ENCODE measurements at places on chromosomes 13 and 19. TPM values are rescaled to one million over a fixed set of nuclear protein-coding genes. Genes with fewer than 3 reads are reported as not detected.

- no peak for DNase-seq
Measured at GRCh38 chr13:22369840-22370239, 699.0 kb downstream of the FGF9 start.

DNA sequence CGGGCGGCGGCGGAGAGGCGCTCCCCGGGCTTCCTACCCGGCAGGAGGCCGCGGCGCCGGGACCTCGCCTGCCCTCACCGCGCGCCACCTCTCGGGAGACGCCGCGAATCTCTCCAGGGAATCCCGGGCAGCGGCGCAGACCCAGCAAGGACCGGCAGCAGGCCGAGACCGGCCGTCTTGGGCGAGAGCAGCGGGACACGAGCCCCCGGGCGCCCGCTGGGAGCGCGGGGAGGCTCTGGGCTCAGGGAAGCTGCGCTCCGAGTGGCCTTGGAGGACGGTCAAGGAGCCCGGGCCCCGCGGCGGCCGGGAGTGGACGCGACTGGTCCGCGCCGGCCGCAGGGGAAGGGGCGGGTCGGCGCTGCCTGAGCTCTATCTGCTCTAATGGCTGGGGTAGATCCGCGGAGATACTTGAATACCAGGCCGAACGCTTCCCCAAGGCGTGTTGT is 14.7 kb downstream of the CDX2 start:
- DNase-seq, result peak; percentile 53

Gene ZNF223
- 2.8 TPM for total RNA-seq

GRCh38 chr19:48636859-48637448 is at the start of gene DBP:
Gene DBP (minus strand): TSS chr19:48637379. CDS start chr19:48636994, 385 bp downstream.
- DNase-seq, result no peak

DNA sequence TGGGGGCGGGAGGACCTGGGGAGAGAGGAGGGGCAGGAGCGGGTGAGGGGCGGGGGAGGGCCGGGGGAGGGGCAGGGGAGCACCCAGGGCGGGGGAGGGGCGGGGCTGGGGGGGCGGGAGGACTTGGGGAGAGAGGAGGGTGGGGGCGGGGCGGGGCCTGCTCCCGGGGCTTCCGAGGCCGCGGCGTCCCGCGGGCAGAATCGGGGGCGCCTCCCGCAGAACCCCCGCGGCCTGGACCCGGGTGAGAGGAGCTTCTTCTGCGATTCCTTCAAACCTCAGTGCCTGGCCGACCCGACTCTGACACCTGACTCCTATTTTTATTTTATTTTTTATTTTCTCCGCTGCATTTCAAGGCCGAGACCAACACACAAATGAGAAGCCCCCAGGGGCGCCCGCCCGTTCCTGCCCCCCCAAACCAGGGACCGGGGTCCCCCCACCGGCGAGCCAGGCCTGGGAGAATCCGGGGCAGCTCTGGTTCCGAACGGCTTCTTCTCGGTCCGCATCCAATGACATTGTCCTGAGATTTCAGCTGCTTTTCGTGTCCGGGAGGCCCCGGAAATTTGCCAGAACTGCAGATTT is 470 bp upstream of the GRTP1 start:
- DNase-seq, result no peak

Gene NANOS3
- total RNA-seq, result not detected

GRCh38 chr13:76684336-76684735 is 201.9 kb downstream of the KCTD12 start:
- no peak for DNase-seq

DNA sequence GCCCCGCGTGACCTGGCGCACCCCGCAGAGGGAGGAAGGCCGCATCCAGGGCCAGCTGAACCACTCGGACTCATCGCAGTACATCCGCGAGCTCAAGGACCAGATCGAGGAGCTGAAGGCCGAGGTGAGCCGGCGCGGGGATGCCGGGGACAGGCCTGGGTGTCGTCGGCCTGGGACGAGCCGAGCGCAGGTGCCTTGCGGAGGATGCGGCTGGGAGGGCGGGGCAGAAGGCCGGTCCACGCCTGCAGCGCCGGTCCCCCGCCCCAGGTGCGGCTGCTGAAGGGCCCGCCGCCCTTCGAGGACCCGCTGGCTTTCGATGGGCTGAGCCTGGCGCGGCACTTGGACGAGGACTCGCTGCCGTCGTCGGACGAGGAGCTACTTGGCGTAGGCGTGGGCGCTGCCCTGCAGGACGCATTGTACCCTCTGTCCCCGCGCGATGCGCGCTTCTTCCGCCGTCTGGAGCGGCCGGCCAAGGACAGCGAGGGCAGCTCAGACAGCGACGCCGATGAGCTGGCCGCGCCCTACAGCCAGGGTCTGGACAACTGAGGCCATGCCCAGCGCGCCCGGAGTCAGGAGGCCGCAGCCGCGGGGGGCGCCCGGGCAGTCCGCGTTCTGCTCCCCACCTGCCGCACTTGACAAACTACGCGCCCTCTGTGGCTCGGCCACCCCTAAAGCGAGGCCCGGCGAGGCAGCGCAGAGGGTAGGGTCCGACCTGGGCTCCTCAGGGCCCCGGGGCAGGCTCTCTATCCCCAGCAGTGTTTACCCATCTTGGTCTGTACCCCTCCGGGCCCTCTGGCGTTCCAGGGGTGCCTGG is 10.8 kb downstream of the PRR36 start:
- DNase-seq, result no peak

- DNase-seq, result no peak
Measured at GRCh38 chr19:21202865-21203494, 61.1 kb downstream of the ZNF431 start.

GRCh38 chr13:24250376-24251057 is 58.9 kb upstream of the C1QTNF9 start:
- no peak for DNase-seq

GRCh38 chr19:4722671-4723594 is 709 bp downstream of the DPP9 start:
- no peak for DNase-seq

- DNase-seq, result no peak
Measured at GRCh38 chr19:49042177-49042576, 1.5 kb upstream of the CGB5 start.

GRCh38 chr19:1173159-1173844 is 766 bp downstream of the SBNO2 start:
- DNase-seq, result no peak
